ENCODE measurements at places on chromosomes 5 and 9. TPM values are rescaled to one million over a fixed set of nuclear protein-coding genes. Genes with fewer than 3 reads are reported as not detected.

PLEKHG4B gene
- 1.1 TPM for total RNA-seq

F2R gene
- 52.0 TPM for total RNA-seq

SLC28A3 gene
- 0.01 TPM for total RNA-seq

MAST4 gene
- total RNA-seq, result 1.6 TPM

CAMK2A gene
- total RNA-seq, result 0.76 TPM

IL5 gene
- total RNA-seq, result not detected

ZFP2 gene
- total RNA-seq, result not detected

SLC22A5 gene
- total RNA-seq, result 26.6 TPM

POU5F2 gene
- 0.01 TPM for total RNA-seq

ORM2 gene
- total RNA-seq, result not detected

S1PR3 gene
- 41.2 TPM for total RNA-seq

IL4 gene
- total RNA-seq, result not detected

HOMER1 gene
- total RNA-seq, result 7.0 TPM

TMEFF1 gene
- total RNA-seq, result 1.8 TPM

ANKRD18B gene
- total RNA-seq, result 4.6 TPM

EFNA5 gene
- total RNA-seq, result 22.1 TPM

FOXD4L6 gene
- not detected for total RNA-seq

DAB2IP gene
- total RNA-seq, result 10.8 TPM

MELK gene
- total RNA-seq, result 71.3 TPM

SLC36A2 gene
- not detected for total RNA-seq

SNAPC4 gene
- 10.3 TPM for total RNA-seq

PITX1 gene
- total RNA-seq, result 32.5 TPM

PDE6A gene
- 0.13 TPM for total RNA-seq

AQP7 gene
- 0.47 TPM for total RNA-seq

PCSK1 gene
- total RNA-seq, result 0.35 TPM

PCDHGB3 gene
- 0.17 TPM for total RNA-seq

SLC12A7 gene
- 21.8 TPM for total RNA-seq

RNF180 gene
- total RNA-seq, result 0.45 TPM

TTC16 gene
- total RNA-seq, result not detected

PDZD2 gene
- total RNA-seq, result 0.10 TPM

SLCO6A1 gene
- total RNA-seq, result not detected

ARHGEF28 gene
- 14.3 TPM for total RNA-seq

PGM5 gene
- not detected for total RNA-seq

MARCOL gene
- total RNA-seq, result not detected

TMEM245 gene
- total RNA-seq, result 35.2 TPM
